Keratinocyte (primary cell): ENCODE measurements at places on chromosomes 7 and 10. TPM values are rescaled to one million over a fixed set of nuclear protein-coding genes. Genes with fewer than 3 reads are reported as not detected.
A peak's percentile ranks its signal among the peaks of the same experiment; 100 is the strongest.

- H3K36me3 ChIP-seq = no peaks in the 10 kb centered on the region
- H3K4me1 ChIP-seq = peaks cover 16% of the 10 kb centered on the region
- H3K27ac ChIP-seq = no peak overlapping the region
- no peak for DNase-seq
Observed at GRCh38 chr10:35643151-35644049, 1.3 kb upstream of the FZD8 start.

- DNase-seq = no peak
- no peak overlapping the region for H3K27ac ChIP-seq
- no peaks in the 10 kb centered on the region for H3K27me3 ChIP-seq
- H3K36me3 ChIP-seq = no peaks in the 10 kb centered on the region
Observed at GRCh38 chr7:81908220-81908619, 138.4 kb upstream of the HGF start.

- no peak overlapping the region for H3K4me3 ChIP-seq
- H3K27me3 ChIP-seq = no peaks in the 10 kb centered on the region
- H3K4me1 ChIP-seq = no peaks in the 10 kb centered on the region
Observed at GRCh38 chr10:15703151-15703880, 16.4 kb downstream of the ITGA8 start.

- no peak for DNase-seq
- H3K4me1 ChIP-seq = no peaks in the 10 kb centered on the region
- no peaks in the 10 kb centered on the region for H3K36me3 ChIP-seq
Observed at GRCh38 chr10:132138133-132138532, 48.6 kb upstream of the DPYSL4 start.

- no peak overlapping the region for H3K4me3 ChIP-seq
- H3K4me1 ChIP-seq = no peaks in the 10 kb centered on the region
- no peak overlapping the region for H3K27ac ChIP-seq
- H3K36me3 ChIP-seq = no peaks in the 10 kb centered on the region
- no peaks in the 10 kb centered on the region for H3K27me3 ChIP-seq
Observed at GRCh38 chr7:27966219-27966780, 214.3 kb downstream of the JAZF1 start.

DNA sequence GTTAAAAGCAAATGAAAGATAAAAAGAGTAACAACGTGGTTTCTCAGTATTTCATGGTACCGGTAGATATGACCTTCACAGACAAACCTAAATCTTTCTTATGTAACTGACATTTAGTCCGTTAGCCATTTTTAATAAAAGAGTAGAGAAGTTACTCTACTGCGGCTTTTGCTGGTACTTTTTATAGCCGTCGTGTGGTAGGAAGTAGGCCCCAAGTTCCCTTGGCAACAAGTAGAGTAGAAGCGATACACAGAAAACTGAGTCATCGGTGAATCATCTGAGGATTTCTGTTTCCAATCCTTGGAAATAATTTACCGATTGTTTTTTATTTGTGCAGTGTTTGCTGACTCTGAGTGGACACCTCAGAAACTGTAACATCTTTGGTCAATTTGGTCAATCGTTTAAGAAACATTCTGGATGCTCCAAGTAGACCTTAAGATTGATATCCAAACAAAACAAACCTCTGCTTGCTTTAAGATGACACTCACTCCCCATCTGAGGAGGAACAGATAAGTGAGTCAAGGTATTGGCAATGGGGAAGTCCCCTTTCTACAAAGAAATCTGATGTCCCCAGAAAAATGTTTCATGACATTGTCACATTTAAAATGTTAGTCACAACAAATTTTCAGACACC, 63.9 kb upstream of the AHR start:
- H3K27me3 ChIP-seq = no peaks in the 10 kb centered on the region
- no peak for DNase-seq
- peak overlapping the region; percentile 75 for H3K27ac ChIP-seq
- no peak overlapping the region for H3K4me3 ChIP-seq
- no peaks in the 10 kb centered on the region for H3K36me3 ChIP-seq
- peaks cover 16% of the 10 kb centered on the region for H3K4me1 ChIP-seq

- no peaks in the 10 kb centered on the region for H3K4me1 ChIP-seq
- no peaks in the 10 kb centered on the region for H3K36me3 ChIP-seq
- no peaks in the 10 kb centered on the region for H3K27me3 ChIP-seq
- DNase-seq = no peak
- H3K27ac ChIP-seq = no peak overlapping the region
Observed at GRCh38 chr7:39845006-39845405, 105.0 kb upstream of the CDK13 start.

Gene PPP1R3C
- 3.2 to 8.9 TPM (median 7.3 TPM) in 3 replicates for polyA plus RNA-seq

Gene ADAM8
- 24.9 to 55.4 TPM (median 42.0 TPM) in 3 replicates for polyA plus RNA-seq

Gene TMEM176B
- polyA plus RNA-seq = not detected in 3 replicates

Gene NPSR1
- polyA plus RNA-seq = not detected in 3 replicates

Gene SPACDR
- polyA plus RNA-seq = 0.24 to 0.54 TPM (median 0.37 TPM) in 3 replicates

Gene ARHGEF35
- polyA plus RNA-seq = 5.2 to 12.2 TPM (median 9.6 TPM) in 3 replicates

Gene KCNH2
- polyA plus RNA-seq = 0.03 TPM in 1 of 3 replicates, not detected in the others
